ENCODE measurements at places on chromosomes 11 and 22.
A peak's percentile ranks its signal among the peaks of the same experiment; 100 is the strongest.

- no peak for DNase-seq
Observed at GRCh38 chr11:121210445-121211080, 82.0 kb upstream of the SC5D start.

GRCh38 chr11:68043349-68044144 lies 4.7 kb downstream of the TCIRG1 start:
- DNase-seq, result no peak

DNA sequence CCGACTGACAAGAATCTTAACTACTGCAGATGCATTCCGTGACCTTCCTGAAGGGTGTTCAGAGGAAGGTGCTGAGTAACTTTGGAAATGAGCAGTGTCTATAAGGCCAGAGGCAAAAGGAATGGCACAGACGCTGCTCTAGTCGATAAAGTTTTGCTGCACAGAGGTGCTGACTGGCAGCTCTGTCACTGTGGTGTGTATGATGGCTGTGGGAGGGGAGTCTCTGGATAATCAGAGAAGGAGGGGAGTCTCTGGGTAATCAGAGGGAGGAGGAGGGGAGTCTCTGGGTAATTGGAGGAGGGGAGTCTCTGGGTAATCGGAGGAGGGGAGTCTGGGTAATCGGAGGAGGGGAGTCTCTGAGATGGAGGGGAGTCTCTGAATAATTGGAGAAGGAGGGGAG lies 18.4 kb downstream of the PTDSS2 start:
- DNase-seq, result no peak

DNA sequence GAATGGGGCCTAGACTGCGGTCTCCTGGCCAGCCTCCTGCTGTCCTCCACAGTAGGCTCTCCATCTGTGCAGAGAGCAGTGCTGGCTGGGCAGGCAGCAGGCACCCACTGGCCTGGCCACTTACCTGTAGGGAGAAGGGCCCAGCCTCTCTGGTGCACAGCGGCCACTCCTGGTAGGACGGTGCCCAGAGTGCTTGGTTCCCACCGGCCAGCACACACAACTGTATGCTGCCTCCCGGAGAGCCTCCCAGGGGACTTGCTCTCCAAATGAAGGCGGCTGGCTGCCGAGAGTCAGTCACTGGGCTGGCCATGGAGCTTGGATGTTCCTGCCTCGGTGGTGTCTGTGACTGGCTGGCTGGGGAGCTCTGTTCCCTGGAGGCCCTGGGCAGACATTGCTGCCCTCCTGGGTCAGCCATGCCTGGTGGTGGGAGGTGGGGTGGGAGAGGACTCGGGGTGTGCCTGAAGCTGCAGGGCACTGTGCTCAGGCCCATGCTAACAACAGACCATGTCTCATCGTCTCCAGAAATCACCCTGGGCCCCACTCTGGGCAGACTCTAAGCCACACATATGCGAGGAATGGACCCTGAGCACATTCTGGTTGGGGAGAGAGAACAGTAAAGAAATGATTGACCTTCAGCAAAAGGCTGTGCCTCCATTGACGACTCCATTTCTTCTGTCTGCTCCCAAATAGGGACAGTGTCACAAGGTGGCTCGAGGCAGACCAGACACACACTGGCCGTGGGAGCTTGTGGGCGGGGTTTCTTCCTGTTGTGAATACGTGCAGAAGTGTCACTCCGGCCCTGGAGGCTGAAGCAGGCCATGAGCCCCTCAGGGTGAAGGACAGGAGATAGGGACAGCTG lies 350.8 kb downstream of the TBC1D22A start:
- DNase-seq, result no peak

- DNase-seq, result no peak
Observed at GRCh38 chr11:134244593-134244992, 8.6 kb downstream of the THYN1 start.

- DNase-seq, result no peak
Observed at GRCh38 chr11:113488931-113489351, 13.7 kb upstream of the DRD2 start.

DNA sequence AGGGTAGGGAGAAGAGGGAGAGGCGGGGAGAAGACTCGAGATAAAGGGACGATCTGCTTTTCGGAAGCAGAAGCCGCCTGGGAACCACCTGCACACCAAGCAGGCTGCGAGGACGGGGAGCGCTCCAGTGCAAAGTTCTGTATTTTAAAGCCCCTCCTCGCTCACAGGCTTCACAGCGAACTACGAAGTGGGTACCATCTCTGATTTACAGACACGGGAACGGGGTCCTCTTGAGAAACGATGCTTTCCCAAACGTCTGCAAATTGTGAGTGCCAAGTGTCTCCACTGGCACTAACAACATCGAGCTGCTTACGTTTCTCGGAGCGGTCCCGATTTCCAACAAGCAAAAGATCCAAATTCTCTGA lies 700 bp upstream of the STX3 start:
- DNase-seq, result no peak

DNA sequence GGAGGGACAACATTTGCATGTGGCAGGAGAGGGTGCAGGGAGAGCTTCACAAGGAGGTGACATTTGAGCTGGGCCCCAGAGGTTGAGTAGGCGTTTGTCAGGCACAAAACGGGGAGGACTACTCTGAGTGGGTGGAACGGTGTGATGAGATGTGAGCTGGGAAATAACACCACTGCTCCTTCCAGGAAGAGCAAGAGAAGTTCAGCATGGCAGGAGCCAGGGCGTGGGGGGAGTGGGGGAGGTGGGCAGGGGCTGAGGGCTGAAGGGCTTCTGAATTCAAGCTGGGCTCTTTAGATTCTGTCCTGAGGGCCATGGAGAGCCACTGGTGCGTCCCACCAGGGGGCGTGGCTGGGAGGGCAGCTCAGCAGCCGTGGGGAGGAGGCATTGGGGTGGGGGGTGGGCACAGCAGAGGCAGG lies 54.2 kb downstream of the OTOG start:
- DNase-seq, result no peak

- no peak for DNase-seq
Observed at GRCh38 chr22:49966774-49967705, 6.5 kb downstream of the PIM3 start.

DNA sequence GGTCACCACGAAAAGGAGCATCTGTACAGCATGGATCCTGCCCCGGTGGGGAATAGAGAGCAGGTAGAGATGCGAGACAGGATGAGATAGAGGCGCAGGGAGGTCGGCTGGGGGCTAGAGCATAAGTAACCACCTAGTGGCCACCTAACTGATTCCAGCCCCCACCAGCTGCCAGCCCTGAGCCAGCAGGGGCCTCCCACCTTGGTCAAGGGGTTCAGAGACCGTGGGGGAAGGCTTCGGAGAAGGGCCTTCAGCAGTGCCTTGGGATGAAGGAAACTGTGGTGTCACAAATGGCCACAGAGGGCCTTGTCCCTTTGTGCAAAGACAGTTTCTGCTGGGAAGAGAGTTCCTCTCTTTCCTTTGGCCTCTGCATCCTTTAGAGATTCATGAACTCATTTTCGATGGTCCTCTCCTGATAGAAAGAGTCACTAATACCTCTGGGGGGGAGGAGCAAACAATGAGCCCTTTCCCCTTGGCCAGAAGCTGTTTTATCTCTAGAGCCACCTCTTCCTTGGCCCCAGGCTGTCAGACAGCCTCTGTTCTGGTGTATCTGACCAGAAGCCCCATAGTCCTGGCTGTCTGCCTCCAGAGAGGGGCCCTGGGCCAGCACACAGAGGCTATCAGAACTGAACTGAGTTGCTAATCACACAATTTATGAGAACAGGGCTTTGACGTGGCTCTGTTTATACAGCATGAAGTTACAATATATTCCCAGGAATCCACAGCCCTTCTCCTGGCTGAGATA lies 146.0 kb downstream of the PARVA start:
- DNase-seq, result no peak

DNA sequence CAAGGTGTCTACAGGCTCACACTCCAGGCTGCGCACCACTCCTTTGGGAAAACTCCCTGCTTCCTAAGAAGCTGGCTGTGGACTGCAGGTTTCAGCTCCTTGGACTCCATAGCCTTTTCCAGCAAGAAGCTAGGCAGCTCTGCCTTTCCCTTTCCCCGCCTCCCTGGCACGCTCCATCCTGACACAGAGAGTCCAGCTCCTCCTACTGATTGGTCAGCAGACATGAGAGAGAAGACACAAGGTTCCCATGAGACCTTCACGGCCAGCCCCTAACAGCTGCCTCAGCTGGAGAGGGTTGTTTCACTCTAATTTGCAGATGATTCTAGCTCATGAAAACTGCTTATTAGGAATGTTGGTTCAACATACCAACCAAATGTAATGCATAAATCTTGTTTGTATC lies 27.6 kb downstream of the TENM4 start:
- DNase-seq, result peak; percentile 56

- peak; percentile 91 for DNase-seq
Observed at GRCh38 chr11:64317961-64318765, at the start of gene PRDX5. TSS of gene PRDX5 (plus strand) at chr11:64318121. CDS start at chr11:64318216, 95 bp downstream.

DNA sequence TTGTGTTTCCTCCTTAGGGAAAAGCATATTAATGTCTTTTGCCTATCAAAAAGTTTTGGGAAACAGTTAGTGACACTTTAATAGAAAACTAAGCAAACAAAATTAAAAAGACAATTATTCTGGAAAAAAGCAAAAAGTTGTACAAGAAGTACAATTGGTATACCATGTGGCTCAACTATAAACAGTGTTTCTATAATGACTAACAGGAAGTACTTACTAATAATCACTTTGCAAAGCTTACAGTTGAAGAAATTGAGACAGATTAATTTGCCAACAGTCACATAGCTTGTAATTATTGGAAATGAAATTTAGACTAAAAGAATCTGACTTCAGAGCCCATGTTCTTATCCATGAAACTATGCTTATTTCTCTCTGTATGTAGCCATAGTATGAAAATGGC lies 24.7 kb downstream of the PPME1 start:
- no peak for DNase-seq

DNA sequence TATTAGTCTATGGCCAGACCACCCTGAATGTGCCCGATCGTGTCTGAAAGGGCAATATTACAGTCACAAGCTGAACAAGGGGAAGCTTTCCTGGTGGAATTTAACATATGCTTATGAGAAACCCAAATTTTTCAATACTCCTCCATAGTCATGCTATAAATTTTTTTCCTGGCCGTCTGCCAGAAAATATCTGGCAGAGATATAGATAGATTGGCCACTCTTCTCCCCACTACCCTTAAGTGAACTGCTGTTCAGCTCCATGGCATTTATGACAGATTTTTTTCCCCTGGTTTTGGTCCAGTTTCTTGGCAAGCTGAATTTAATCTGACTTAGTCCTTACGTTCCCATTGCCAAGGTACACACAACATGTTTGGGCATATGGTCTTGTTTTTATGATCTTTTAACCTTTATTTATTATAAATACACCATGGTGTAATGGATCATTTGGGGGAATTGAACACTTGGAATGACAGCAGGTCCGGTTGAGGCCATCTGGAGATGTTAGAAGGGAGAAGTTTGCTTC lies 328.5 kb downstream of the CNTN5 start:
- no peak for DNase-seq

DNA sequence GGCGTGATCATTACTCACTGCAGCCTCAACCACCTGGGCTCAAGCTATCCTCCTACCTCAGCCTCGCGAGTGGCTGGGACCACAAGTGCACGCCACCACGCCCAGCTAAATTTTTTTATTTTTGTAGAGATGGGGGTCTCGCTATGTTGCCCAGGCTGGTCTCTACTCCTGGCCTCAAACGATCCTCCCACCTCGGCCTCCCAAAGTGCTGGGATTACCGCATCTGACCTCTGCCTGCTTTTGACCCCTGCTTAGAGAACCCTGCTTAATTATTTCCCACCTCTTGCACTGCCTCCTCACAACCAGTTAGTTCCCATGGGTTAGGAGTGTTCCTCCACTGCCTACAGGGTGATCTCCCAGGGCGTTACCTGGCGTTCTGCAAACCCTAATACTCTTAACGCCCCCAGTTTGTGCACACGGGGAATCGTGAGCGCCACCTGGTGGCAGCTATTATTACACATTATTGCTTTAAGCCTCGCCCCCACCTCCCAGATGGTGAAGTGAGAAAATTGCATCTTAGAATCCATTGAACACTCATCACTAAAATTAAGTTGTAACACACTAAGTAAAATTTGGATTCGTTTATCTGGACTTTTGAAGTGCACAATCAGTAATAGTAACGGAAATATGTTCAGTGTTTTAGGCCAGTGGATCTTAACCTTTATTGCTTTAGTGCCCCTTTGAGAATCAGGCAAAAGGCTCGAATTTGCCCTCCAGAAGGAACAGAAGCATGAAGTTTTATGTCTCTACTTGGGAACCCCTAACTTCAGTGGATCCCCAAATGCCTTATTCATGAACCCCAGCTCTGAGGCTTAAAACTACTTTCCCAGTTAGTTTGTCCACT lies 61.4 kb upstream of the ASPHD2 start:
- no peak for DNase-seq

GRCh38 chr11:81874635-81875034 lies 859.0 kb downstream of the FAM181B start:
- DNase-seq, result no peak

DNA sequence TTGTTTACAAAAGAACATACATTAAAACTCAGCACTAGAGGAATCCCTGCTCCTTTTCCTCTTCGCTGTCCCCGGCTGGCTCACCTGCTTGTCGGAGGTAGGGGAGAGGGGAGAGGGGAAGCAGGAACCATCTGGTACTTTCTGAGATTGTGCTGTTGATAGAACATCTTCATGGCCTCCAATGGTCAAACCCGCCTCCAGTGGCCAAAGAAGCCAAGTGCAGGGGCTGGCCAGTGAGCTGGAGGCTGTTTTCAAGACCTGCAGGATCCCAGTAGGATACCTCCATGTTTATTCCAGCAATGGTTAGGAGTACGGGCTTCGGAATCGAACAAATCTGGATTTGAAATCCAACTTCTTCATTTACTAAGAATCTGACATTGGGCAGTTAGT lies 92.6 kb downstream of the PKNOX2 start:
- no peak for DNase-seq

DNA sequence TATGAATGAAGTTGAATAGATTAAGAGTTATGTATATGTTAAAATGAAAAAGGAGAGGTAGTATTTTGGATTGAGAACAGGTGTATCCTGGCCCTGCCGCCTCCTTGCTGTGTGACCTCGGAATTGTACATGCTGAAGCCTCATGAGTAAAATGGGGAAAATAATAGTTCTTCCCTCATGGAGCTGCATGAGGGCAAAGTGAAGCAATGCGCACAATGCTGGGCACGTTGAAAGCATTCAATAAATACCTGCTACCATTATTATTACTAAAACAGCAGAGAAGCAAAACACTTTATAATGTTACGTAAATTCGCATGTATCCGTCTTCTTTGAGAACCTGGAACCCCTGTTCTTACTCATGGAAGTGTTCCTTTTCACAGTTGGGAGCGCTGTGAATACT lies 5.7 kb downstream of the AMOTL1 start:
- no peak for DNase-seq

DNA sequence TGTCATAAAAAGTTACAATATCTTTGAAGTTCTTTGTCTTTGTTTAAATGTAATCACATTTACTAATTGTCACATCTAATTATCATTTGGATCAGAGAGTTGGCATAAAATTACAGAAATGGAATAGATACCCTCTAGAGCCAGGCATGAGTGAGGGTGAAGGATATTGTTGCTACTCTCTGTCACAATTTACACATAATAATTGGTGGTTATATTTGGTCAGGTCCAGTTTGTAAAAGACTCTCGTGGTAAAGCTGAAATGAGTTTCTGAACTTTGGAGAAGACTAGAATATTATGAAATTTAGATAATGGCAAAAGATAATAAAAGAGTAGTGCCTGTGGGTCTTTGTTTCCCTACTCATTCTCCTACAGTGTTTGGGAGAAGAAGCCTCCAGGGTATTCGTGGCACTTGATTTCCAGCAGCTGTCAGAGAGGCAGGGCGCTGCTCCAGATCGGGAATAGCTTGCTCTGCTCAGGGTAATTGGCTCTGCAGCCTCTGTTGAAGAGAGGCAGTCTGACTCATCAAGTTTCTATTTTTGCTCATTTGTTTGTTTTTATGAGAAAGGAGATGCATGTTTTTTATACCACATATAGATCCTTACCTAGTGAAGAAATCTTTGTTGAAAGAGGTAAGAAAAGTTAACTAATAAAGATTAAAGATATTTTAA lies 349.9 kb downstream of the CNTN5 start:
- DNase-seq, result peak; percentile 34
